HT1080 (cell line): ENCODE measurements at places on chromosomes 1 and 21. TPM values are rescaled to one million over a fixed set of nuclear protein-coding genes. Genes with fewer than 3 reads are reported as not detected.

GRCh38 chr1:59138402-59138801 lies 158.5 kb upstream of the FGGY start:
- DNase-seq = no peak

Gene TP53BP2
- total RNA-seq = 19.5 and 22.8 TPM in 2 replicates

Gene SGIP1
- 0.08 TPM in 1 of 2 replicates, not detected in the other for total RNA-seq

Gene PCP4
- not detected in 2 replicates for total RNA-seq

DNA sequence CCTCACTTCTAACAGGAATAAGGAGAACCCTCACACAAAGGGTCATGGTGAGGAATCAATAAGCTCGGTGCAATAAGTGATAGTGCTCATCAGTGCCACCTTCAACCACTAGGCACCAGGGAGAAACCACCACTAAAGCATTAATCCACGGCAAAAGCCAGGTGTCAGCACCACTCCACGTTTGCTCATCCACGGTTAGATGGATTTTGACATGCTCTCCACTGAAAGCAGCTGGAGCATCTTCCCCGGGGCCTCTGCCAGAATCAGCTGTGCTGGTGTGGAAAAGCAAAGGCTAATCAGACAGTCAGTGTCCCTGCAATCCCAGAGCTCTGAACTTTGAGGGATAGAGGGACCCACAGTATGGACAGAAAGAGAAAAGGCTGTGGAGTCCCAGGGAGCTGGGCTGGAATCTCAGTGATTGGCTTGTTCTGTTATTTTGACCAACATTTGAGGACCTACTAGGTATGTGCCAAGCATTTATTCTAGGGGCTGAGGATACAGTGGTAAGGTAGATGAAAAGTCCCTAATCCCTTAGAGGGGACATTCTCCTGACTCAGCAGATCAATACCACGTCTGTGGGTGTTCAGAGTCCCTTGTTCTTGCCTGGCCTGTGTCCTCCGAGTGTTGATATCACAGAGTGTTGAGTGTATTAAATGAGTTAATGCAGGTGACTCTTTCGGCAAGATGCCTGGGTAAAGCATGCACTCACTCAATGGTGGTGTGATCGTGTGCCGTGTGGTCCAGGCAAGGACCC lies 41.3 kb downstream of the FHAD1 start:
- DNase-seq = no peak

DNA sequence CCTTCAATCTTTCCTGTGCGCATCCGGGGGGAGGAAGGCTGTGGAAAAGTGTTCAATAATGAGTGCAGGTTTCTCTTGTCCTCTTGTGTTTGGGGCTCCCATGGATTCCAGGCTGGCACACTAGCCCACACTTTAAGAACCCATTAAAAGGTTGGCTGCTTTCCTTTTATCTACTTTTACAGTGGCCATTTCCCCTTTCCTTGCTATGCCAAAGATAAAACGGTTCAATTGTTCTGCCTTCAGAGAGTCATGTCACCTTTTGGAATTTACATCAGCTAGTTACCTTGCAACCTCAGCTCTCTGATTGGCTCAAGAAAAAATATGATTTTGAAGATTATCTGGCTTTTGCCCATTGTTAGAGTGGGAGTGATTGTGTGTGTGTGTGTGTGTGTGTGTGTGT lies 182.3 kb downstream of the SDCCAG8 start:
- no peak for DNase-seq

Gene TMEM61
- not detected in 2 replicates for total RNA-seq

DNA sequence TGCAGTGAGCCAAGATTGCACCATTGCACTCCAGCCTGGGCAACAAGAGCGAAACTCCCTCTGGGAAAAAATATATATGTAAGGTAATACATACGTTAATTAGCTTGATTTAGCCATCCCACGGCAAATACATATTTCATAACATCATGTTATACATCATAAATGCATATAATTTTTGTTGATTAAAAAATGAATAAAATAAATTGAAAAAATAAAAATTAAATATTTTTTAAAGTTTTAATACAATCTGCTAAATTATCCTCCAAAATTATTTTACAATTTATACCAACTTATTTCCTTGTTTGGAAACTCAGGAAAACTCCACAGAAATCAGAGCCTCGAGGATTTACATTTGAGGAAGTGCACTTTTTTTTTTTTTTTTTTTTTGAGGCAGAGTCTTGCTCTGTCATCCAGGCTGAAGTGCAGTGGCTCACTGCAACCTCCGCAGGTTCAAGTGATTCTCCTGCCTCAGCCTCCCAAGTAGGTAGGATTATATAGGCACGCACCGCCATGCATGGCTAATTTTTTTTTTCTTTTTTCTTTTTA lies 12.6 kb upstream of the IPO9 start:
- DNase-seq = no peak

Gene IGSF21
- not detected in 2 replicates for total RNA-seq

DNA sequence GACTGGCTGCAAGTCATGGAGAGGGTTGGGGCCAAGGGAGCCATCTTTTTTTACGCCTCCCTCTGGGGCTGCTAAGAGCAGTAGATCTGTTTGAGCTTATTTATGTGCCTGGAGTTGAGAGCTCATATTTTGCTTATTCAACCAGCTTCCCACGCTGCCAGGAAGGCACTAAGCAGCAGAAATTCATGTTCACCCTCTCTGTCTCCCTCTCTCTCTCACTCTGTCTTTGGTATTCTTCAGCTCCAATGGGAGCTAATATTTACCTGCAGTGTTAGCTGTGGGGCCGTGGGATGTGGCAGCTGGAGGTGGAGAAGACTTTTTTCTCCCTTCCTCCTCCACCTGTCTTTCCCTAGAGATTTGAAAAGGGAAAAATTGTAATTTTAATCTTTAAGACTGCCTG lies 26.8 kb upstream of the CACNA1E start:
- DNase-seq = no peak

DNA sequence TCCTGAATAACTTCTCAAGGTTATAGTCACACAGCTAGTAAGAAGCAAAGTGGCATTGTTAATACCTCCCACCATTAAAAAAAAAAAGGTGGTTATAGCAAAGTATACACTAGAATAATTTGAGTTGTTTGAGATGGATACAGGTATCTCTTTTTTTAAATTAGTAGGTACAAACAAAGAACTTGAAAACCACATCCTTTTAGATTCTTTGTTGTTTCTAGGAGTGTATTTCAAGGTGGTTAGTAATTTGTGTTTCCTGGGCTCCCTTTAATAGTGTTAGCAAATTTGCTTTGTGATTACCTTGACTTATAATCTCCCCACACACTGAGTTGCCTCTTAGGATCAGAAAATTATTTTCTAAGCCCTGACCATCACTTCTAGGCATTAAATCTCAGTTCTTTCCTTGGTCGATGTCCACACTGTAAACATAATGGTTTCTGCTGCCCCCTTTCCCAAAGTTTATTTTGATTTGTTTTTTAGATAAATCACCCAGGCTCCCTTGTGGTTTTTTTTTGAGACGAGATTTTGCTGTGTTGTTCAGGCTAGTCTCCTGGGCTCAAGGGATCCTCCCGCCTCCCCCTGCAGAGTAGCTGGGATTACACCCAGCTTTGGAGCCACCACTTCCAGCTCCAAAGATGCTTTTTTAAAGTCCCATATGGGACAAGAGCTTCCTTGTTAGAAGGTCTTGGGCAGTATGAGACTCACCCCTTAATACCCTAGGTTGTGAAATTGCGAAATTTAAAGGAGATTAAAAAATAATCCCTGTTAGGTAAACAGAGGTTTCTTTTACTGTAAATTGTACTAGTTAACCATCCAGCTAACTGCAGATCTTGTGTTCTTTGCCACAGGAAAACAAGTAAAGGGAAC lies 6.2 kb downstream of the AKIRIN1 start:
- DNase-seq = no peak

Gene ACKR1
- not detected in 2 replicates for total RNA-seq

GRCh38 chr1:231478811-231479210 lies 49.7 kb upstream of the TSNAX start:
- no peak for DNase-seq

Gene FAM167B
- total RNA-seq = 0.17 and 0.95 TPM in 2 replicates

- peak; percentile 77 for DNase-seq
These were observed 14.5 kb downstream of the PDZK1IP1 start for GRCh38 chr1:47175227-47175934.

DNA sequence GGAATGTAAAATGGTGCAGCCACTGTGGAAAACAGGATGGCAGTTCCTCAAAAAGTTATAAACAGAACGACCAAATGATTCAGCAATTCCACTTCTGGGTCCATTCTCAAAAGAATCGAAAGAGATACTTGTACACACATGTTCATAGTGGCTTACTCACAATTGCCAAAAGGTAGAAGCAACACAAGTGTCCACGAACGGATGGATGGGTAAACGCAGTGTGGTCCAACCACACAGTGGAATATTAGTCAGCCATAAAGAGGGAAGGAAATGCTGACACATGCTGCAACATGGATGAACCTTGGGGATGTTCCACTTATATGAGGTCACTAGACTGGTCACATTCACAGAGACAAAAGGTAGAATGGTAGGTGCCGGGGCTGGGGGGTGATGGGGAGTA lies 5.3 kb downstream of the KRTAP10-1 start:
- DNase-seq = no peak

DNA sequence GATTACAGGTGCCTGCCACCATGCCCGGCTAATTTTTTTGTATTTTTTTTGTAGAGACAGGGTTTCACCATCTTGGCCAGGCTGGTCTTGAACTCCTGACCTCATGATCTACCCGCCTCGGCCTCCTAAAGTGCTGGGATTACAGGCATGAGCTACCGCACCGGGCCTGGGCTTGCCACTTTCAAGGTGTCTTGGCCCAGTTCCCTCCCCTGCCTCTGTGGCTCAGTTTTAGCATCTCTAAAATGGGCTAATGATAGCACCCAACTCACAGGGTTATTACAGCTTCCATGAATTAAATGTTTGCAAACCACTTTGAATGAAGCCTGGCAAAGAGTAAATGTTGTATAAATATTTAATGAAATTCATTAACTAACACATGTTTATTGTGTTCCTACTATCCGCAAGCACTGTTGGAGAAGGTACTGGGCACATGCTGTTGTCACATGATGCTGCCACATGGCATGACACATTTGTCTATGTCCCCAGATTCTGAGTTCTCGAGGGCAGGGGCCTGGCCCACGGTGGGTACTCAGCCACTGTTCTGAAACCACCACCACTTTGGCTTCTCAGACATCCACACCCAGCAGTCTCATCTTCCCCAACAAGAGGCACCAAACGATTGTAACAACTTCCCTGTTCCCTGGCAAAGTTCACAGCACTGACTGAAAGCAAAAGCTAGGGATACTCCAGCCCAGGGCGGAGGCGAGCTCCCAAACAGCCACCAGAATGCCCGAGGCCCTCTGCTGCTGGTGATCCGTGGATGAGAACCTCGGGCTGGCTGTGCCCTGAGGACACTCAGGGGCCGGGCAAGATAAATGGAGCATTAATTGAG lies 9.7 kb downstream of the IFFO2 start:
- DNase-seq = no peak

Gene APOBEC4
- not detected in 2 replicates for total RNA-seq

DNA sequence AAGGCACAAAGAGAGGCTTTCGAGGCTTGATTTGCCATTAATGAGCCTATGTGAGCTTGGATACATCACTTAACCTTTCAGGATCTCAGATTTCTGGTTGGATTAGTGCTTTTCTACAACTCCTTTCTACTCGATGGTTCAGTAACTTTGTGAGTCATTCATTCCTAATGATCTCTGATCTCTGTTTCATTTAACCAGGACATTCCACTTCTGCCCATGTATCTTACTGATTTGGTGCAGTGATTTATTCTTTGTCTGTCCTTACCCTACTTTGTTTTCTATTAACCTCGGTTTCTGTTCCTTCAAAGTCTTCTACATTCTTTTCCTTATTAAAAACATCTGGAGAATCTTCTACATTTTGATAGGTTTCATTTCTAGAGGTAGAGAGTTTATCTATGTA lies 94.6 kb upstream of the ZBTB18 start:
- DNase-seq = no peak

GRCh38 chr1:185674201-185674600 lies 60.0 kb upstream of the HMCN1 start:
- DNase-seq = no peak

Gene TMIGD3
- not detected in 2 replicates for total RNA-seq

Gene LY9
- not detected in 2 replicates for total RNA-seq

DNA sequence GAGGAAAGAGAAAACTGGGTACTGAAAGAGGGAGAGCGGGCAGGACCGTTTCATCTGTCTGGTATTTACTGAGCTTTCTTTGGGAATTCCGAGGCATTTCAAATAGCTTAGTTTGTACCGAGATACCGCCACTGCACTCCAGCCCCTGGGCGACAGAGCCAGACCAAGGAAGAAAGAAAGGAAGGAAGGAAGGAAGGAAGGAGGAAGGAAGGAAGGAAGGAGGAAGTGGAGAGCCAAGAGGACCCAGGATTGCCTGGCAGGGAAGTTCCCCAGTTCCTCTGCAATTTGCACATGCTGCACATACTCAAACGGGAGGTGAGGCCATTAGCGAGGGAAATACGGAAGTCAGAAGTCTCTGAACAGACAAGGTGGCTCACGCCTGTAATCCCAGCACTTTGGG lies 961 bp upstream of the FUCA1 start:
- no peak for DNase-seq

Gene GJC2
- 0.10 and 0.31 TPM in 2 replicates for total RNA-seq
